ENCODE measurements at places on chromosomes 12 and 14.

DNA sequence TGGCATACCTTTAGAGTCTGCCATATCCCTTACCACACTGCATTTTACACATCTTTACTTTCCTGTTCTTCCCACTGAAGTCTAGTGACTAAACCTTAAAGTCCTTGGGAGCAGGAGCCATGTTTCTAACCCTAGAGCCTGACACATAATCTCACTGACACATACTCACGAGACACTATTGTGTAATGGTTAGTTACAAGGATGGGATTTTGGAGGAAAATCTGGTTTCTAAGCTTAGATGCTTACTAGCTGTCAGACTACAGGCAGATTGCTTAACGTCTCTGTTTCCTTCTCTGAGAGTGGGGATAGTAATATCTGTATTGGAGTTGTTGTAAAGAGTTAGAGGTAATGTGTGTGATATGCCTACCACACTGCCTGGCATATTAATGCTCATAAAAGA lies 6.2 kb upstream of the DYRK4 start:
- DNase-seq, result no peak

DNA sequence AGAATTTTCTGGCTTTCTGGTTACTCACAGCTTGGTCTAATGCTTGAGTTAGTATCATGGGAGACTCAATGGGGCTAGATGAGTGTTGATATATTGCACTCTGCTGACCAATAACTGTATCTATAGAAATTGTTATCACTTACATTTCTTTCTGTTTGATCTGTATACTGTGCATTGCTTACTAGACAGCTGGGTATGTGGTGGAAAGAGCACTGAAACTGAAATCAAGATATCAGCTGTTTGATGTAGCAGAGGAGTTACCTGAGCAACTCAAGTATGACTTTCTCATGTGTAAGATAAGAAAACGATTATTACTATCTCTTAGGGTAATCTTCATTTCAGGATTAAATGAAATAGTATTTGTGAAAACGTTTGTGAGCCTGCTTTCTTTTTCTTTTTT lies 183.0 kb downstream of the SLC15A5 start:
- DNase-seq, result no peak

DNA sequence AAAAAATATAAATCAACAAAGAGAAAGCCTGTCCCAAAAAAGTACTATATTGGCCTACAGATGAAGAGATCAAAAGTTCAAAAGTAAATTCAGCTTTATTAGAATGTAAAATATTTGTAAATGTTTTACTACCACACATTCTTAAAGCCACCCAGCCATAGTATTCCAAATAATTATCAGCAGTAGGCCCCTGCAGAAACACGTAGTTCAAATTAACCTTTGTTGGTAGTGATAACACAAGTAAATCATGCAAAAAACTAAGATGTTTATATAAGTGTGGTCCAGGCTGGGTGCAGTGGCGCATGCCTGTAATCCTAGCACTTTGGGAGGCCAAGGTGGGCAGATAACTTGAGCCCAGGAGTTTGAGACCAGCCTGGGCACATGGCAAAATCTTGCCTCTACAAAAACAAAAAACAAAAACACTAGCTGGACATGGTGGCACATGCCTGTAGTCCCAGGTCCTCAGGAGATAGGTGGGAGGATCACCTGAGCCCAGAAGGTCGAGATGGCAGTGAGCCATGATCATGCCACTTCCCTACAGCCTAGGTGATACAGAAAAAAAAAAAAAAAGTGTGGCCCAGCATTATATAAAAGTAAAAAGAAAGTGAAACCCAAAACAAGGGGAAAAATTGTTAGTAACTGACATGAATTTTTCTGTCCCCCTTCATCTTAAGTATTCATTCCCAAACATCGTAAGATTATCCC lies 17.9 kb downstream of the SPTLC2 start:
- no peak for DNase-seq

DNA sequence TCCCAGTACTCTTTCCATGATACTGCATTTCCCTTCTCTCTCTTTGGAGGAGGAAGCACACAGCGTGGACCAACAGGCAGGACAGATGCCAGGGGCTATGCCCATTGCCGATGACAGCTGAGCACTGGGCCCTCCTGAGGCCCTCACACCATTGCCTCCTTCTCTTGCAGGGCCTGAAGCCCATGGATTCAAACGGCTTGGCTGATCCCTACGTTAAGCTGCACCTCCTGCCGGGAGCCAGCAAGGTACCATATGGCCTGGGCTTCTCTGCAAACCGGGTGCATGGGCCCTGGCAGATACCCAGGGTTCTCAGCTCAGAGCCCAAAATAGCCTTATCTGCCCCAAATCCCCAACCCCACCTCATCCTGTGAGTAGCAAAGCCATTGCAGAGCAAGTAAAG lies 25.2 kb upstream of the OAS1 start:
- no peak for DNase-seq

- DNase-seq, result no peak
Observed at GRCh38 chr12:5488626-5488955, 56.7 kb downstream of the NTF3 start.
